Activated T-cell treated with anti-CD3 and anti-CD28 coated beads for 24 hours (primary cell): ENCODE measurements at places on chromosomes 5 and 9.

GRCh38 chr5:154374264-154374663 lies 71.5 kb upstream of the SAP30L start:
- DNase-seq, result no peak

GRCh38 chr5:10329820-10330481 lies 22.2 kb upstream of the CMBL start:
- no peak for DNase-seq

- no peak for DNase-seq
Observed at GRCh38 chr9:117278020-117278419, 136.8 kb downstream of the ASTN2 start.

GRCh38 chr9:18761742-18762300 lies 271.2 kb downstream of the SAXO1 start:
- no peak for DNase-seq

DNA sequence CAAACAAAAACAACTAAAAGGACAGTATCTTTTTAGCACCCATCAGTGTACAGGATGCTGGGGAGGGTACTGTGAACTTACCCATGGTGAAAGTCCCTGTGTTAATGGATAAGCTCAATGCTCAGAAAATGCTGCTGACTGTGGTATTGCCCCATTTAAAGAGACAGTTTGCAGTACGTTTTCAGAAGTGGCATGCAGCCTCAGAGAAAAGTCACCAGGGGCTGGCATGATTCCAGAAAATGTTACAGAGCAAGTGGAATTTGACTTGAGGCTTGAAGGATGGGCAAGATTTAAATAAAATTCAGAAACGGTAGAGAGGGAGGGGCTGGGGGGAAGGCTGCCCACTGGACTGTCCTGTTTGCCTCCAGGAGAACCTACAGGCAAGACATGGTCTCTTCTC lies 7.2 kb downstream of the S1PR3 start:
- no peak for DNase-seq
